ENCODE measurements at places on chromosomes 6 and 20. TPM values are rescaled to one million over a fixed set of nuclear protein-coding genes. Genes with fewer than 3 reads are reported as not detected.

LINC00237 gene
- polyA plus RNA-seq: not detected

DNA sequence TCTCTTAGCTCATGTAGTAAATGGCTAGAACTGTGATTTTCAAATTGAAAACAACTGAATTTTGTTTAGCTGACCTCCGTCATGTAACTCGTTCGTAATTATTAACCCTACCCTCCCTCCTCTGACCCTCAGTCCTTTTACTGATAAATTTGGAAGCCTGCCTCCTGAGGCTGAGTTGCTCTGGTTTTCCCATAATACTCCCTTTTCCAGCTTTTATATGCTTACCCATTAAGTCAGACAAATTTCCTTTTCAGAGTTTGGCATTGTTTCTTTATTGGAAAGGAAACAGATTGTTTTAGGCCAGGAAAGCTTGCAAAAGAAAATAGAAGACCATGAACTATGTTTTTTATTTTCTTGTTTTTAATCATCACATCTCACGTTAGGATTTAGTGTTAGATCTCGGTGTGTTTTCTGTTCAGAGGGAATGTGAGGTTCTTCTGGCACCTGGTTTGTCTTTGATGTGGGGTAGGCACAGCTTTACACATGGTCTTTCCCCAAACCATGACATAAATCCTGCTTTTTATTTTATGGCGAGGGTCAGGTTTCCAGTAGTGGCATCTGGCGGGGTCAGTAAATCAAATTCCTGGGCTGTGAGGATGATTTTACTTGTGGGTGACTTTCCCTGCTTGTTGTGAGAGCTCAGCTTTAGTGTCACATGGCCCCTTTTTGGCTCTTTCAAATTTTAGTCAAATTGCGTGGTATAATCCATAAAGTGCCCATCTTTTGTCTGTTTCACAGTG is 24.5 kb downstream of the PLCB4 start:
- DNase-seq: no peak

- no peak for DNase-seq
Observed at GRCh38 chr6:45590696-45591184, 213.0 kb upstream of the SUPT3H start.

- no peak for DNase-seq
Observed at GRCh38 chr6:84002226-84002625, 31.3 kb upstream of the MRAP2 start.

GRCh38 chr20:1456300-1456699 is 10.3 kb downstream of the NSFL1C start:
- DNase-seq: no peak

DNA sequence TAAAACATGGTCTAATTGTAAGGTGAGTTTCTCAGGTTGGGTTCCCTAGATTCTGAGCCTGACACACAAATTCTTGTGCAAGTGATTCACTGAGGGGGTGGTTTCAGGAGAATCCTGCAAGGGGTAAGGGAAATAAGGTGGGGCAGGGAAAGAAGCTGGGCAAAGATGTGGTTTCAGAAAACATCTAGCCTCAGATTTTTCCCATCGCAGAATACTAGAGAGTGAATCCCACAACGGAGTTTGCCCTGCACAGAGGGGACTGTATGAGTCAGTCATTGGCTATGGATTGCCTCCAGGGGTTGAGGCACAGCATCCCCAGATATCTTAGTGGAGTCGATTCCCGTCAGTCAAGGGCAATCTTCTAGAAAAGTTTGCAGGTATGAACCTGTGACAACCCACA is 65.2 kb downstream of the PRL start:
- no peak for DNase-seq

GRCh38 chr20:63552481-63553249 is 1.3 kb upstream of the FNDC11 start:
- DNase-seq: no peak

- DNase-seq: no peak
Observed at GRCh38 chr6:102944475-102944874, 1551.0 kb downstream of the GRIK2 start.

All from psoas muscle (tissue), 8 donors.